Ovary (tissue), 10 donors: ENCODE measurements at places on chromosomes 6 and 20. TPM values are rescaled to one million over a fixed set of nuclear protein-coding genes. Genes with fewer than 3 reads are reported as not detected.

The PCK1 gene
- 0.54 TPM for polyA plus RNA-seq

The TGM2 gene
- 74.6 TPM for polyA plus RNA-seq

The LINC00237 gene
- polyA plus RNA-seq, result not detected

The LY86 gene
- polyA plus RNA-seq, result 2.4 TPM

The ATXN1 gene
- polyA plus RNA-seq, result 7.3 TPM

The ARFGEF2 gene
- polyA plus RNA-seq, result 12.4 TPM

The ZBTB9 gene
- 5.5 TPM for polyA plus RNA-seq

The RSPO3 gene
- 35.9 TPM for polyA plus RNA-seq

The MTFR2 gene
- 0.75 TPM for polyA plus RNA-seq

The BMP2 gene
- polyA plus RNA-seq, result 4.1 TPM

The ZNF184 gene
- 5.3 TPM for polyA plus RNA-seq

The STX11 gene
- polyA plus RNA-seq, result 1.2 TPM

The GRM4 gene
- polyA plus RNA-seq, result 0.06 TPM

The HCRTR2 gene
- polyA plus RNA-seq, result not detected

The EFCAB8 gene
- polyA plus RNA-seq, result not detected

The GABRR2 gene
- polyA plus RNA-seq, result 0.70 TPM

The FLRT3 gene
- 9.0 TPM for polyA plus RNA-seq

The MICB gene
- 10.6 TPM for polyA plus RNA-seq

The DCBLD1 gene
- polyA plus RNA-seq, result 9.2 TPM
